ENCODE measurements at places on chromosomes 5 and 9. TPM values are rescaled to one million over a fixed set of nuclear protein-coding genes. Genes with fewer than 3 reads are reported as not detected.

DNA sequence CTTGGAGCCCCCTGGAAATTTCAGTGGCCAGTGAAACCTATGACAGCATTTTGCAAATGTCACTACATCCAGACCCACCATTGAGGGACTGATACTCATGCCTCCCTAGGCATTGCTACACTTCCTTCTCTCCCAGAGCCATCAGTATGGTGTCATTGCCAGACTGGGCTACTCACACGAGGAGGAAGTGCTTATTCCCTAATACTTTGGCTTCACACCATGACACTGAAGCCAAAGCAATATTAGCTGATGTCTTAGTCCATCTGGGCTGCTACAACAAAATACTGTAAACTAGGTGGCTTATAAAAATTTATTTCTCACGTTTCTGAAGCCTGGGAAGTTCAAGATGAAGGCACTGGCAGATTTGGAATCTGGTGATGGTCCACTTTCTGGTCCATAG, 22.6 kb downstream of the TRPM3 start:
- H3K27ac ChIP-seq, result no peak overlapping the region
- no peak for DNase-seq
- H3K27me3 ChIP-seq, result peaks cover 65% of the 10 kb centered on the region
- no peak overlapping the region for H3K4me3 ChIP-seq
- no peaks in the 10 kb centered on the region for H3K4me1 ChIP-seq

The PCDHB12 gene
- total RNA-seq, result 1.6 TPM

The IFNA2 gene
- total RNA-seq, result not detected

The SPINK7 gene
- total RNA-seq, result not detected

The GARNL3 gene
- 2.8 TPM for total RNA-seq

The TAF11L10 gene
- not detected for total RNA-seq

GRCh38 chr9:84315278-84315877, 25.2 kb downstream of the SLC28A3 start:
- H3K36me3 ChIP-seq, result no peaks in the 10 kb centered on the region
- H3K27me3 ChIP-seq, result no peaks in the 10 kb centered on the region
- H3K4me3 ChIP-seq, result no peak overlapping the region
- peaks cover 9% of the 10 kb centered on the region for H3K4me1 ChIP-seq
- peak; percentile 43 for DNase-seq

The SARDH gene
- total RNA-seq, result not detected

DNA sequence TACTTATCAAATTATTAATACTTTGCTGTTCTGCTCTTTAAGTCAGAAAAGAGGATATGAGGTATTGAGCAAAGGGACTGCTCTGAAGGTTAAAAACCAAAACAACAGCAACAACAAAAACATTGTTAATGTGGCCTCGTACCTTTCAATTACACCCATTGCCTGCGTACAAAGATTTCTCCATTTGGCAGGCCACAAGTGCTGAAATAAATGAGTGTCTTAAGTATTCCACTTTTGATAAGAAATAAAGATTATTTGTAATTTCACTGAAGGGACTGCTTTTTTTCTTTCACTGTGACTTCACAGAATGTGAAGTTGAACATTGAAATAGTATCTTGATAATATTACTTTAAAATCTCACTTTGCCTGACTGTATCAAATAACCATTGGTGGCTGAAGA, 163.2 kb upstream of the MRPS30 start:
- no peaks in the 10 kb centered on the region for H3K36me3 ChIP-seq
- H3K4me3 ChIP-seq, result no peak overlapping the region
- H3K4me1 ChIP-seq, result no peaks in the 10 kb centered on the region
- no peaks in the 10 kb centered on the region for H3K27me3 ChIP-seq
- no peak for DNase-seq

DNA sequence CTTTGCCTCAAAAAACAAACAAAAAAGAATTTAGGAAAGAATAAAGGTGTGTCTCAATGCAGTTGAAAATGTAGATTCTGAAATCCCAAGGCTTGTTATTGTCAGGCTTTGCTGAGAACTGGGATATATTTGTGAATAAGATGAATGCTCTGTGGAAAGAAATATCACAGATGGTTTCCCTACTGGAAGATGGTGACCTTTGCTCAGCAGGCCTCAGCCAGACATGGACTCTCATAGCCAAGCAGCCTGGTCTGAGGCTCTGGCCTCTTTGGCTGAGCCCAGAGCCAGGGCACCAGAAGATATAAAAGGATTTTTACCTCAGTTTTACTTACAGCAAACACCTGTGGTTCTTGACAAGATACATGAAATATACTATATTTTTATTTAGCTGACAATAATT, 37.1 kb downstream of the AGXT2 start:
- DNase-seq, result no peak
- no peak overlapping the region for H3K27ac ChIP-seq
- H3K36me3 ChIP-seq, result no peaks in the 10 kb centered on the region

DNA sequence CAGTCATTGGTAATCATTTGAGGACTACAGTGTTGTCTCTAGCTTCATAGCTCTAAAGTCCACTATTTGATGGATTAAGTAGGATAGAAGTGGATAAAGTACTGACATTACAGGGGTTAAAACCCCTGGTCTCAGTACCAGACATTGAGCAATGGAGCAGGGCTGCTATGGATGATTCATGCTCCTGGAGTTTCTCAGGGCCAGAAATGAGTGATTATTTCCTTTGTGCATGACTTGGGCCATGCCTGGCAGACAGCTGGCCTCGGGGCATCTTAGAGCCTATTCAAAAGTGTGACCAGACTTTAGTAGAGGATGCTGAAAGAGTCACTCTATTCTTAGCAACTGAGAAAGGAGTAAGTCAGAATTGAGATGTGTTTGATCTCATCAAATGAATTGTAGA, 350.7 kb upstream of the TLE4 start:
- H3K4me1 ChIP-seq, result no peaks in the 10 kb centered on the region
- H3K4me3 ChIP-seq, result no peak overlapping the region
- no peaks in the 10 kb centered on the region for H3K36me3 ChIP-seq
- H3K27ac ChIP-seq, result no peak overlapping the region
- DNase-seq, result no peak

The NIPSNAP3A gene
- total RNA-seq, result 8.0 TPM

DNA sequence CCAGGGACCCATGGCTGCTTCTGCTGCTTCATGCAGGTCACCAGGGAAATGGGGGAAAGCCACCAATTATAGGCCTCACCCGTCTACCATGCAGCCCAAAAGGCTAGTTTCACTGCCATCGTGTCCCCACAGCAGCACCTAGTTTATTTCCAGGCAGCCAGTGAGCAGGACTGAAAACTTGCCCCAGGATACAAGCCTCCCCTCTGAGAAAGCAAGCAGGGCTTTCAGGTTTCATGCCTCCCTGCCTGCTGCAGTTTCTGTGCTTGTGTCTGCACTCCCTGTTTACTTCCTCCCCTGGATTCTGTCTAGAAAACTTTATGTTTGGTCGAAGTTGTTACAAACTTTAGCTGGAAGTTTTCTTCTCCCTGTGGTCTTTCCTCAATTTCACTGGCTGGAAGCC, 319.1 kb downstream of the ANXA1 start:
- H3K36me3 ChIP-seq, result no peaks in the 10 kb centered on the region
- no peaks in the 10 kb centered on the region for H3K4me1 ChIP-seq
- no peak overlapping the region for H3K27ac ChIP-seq
- H3K4me3 ChIP-seq, result no peak overlapping the region
- DNase-seq, result no peak

The STK32A gene
- 29.5 TPM for total RNA-seq

DNA sequence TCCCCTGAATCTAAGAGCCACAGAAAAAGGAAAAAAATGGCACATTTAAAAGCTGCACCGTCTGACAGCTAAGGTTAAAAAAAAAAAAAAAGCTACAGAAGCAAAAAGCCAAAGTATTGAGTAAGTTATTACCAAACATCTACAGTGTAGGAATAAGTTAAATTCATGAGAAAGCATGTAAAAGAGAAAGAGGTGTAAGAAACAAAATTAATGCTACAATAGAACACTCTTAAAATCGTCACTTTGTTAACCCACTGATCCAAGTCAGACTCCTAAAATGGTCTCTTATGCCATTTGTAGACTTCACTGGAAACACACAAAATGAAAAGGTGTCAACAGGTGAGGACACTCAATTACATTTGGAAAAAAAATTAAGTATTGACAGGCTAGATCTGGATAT, 120.2 kb downstream of the SSBP2 start:
- H3K4me1 ChIP-seq, result peaks cover 20% of the 10 kb centered on the region
- H3K4me3 ChIP-seq, result no peak overlapping the region
- H3K27ac ChIP-seq, result no peak overlapping the region
- no peaks in the 10 kb centered on the region for H3K27me3 ChIP-seq
- H3K36me3 ChIP-seq, result no peaks in the 10 kb centered on the region
- no peak for DNase-seq

- no peak overlapping the region for H3K4me3 ChIP-seq
- H3K27me3 ChIP-seq, result peaks cover 68% of the 10 kb centered on the region
- no peaks in the 10 kb centered on the region for H3K36me3 ChIP-seq
These were observed 326.9 kb downstream of the SLIT3 start for GRCh38 chr5:168974082-168974481.

GRCh38 chr9:3528451-3528850, 2.6 kb upstream of the RFX3 start:
- peaks cover 34% of the 10 kb centered on the region for H3K36me3 ChIP-seq
- H3K27ac ChIP-seq, result peak overlapping the region; percentile 30
- peak overlapping the region; percentile 98 for H3K4me3 ChIP-seq
- H3K27me3 ChIP-seq, result no peaks in the 10 kb centered on the region
- DNase-seq, result no peak

- H3K27ac ChIP-seq, result no peak within 1 kb of the TSS
- H3K36me3 ChIP-seq, result no peaks in the 10 kb centered on the region
- H3K27me3 ChIP-seq, result no peaks in the 10 kb centered on the region
- H3K4me1 ChIP-seq, result peaks cover 8% of the 10 kb centered on the region
- no peak for DNase-seq
These were observed at the start of gene BTNL9 for GRCh38 chr5:181039931-181040630. TSS of gene BTNL9 (plus strand) at chr5:181040266. CDS start at chr5:181045490, 5,224 bp downstream.

The ZNF474 gene
- 0.29 TPM for total RNA-seq

The NIM1K gene
- total RNA-seq, result 0.26 TPM

DNA sequence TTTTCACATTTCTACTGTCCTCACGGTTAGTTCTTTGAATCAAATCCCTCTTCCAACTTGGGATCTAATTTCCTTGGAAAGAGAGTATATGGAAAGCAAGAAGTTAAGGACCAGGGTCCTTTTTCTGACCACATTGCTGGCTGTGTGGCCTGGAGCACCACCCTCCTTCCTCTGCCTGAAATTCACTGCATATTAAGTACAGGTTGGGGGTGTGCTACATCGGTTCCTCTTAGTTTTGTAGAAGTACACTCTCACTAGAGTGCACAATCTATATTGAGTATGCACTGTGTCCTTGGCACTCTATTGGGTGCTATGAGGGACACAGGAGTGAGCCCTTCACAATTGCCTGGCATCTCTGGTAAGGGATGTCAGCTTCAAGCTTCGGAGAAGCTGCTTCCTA, 53.8 kb upstream of the KLF9 start:
- DNase-seq, result no peak
- H3K27ac ChIP-seq, result no peak overlapping the region
- H3K27me3 ChIP-seq, result no peaks in the 10 kb centered on the region
- no peaks in the 10 kb centered on the region for H3K36me3 ChIP-seq
- peaks cover 20% of the 10 kb centered on the region for H3K4me1 ChIP-seq
- H3K4me3 ChIP-seq, result no peak overlapping the region

The CD180 gene
- not detected for total RNA-seq
